ENCODE measurements at places on chromosomes 4 and X.

GRCh38 chrX:19750028-19750782 lies 137.2 kb downstream of the SH3KBP1 start:
- no peak for DNase-seq

DNA sequence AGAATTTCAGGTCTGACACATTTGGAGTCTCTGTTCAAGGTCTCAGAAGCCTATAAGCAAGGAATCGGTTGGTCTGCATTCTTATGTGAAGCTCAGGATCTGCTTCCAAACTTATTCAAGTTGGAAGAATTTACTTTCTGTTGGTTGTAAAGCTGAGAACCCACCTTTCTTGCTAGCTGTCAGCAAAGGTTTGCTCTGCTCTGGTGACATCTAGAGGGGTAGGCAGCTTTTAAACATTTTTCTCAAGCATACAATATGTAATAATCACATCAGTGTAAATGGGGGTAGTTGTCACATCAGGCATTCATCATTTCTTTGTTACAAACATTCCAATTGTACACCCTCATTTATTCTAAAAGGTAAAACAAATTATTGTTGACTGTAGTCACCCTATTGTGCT lies 935.2 kb downstream of the TRAM1L1 start:
- DNase-seq = no peak

DNA sequence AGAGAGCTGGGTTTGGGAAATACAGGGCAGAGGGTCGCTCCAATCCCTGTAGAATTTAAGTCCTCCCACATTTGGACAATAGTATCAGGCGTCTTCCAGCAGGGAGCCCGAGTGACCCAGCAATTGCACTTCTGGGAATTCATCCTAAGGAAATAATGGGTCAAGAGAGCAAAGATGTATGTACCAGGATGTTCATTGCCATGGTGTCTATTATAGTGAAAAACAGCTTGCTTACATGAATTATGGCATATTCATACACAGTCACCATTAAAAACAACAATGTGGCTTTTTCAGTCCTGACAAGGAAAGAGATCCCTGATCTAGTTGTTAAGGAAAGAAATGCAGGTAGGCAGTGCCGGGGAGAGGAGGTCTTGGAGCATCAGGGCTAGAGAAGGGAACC lies 167.7 kb downstream of the PJA1 start:
- no peak for DNase-seq

DNA sequence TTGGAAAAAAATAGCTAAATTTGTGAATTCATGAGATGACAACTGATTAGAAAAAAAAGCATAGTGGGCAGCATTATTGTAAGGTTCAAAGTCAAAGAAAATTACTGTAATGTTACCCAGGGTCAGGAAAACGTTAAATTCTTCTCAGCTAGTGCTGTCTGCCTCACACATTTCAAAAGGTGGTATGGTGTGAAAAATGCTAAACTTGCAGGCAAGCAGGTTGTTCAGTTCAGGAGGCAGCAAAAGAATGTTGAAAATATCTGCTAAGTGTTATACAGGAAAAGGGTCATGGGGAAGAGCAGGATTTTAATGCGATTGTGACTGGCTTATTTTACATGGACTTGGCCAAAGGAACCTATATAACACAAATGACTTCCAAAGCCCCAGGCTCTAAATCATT lies 232.5 kb upstream of the NDST3 start:
- DNase-seq = no peak
